ENCODE measurements at places on chromosomes 1 and 21.
A peak's percentile ranks its signal among the peaks of the same experiment; 100 is the strongest.

- DNase-seq = no peak
These were observed 383.0 kb downstream of the SETD4 start for GRCh38 chr21:35677298-35677841.

DNA sequence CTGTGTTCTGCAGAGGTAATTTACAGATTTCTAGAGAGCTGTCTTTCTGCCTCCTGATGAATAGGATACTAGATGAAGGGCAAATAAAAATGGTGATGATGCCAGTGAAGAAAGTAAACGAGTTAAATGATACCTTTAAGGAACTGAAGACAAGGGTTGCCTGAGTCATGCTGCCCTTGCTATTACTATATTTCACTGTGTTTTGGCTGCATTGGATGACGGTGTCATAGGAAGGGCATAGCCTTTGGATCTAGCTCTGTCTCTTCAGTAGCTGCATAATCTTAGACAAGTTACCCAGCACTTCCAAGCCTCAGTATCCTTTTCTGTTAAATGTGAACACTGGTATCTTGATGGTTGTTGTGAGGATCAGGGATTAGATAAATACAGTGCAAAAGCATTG is 131.5 kb upstream of the FGGY start:
- no peak for DNase-seq

DNA sequence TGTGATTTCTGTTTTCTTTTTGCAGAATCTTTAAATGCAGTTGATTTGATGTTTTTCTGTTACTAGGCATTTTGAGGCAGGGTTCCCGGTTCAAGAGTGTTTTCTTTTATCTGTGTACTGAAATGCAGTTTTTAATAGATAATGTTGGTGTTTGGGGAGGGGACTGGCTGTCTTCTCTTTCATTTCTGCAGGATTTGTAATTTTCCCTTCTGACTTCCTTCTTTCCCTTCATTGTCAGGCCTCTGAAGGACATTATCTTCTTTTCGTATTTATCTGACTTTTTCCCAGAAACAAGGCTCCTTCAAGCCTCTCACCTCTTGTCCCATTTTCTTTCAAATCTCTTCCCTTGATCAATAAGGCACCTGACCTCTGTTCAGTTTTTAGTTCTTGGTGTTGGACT is 1.5 kb upstream of the GALNT2 start:
- DNase-seq = no peak

GRCh38 chr1:65255035-65255655 is 54.2 kb upstream of the DNAJC6 start:
- peak; percentile 17 for DNase-seq

DNA sequence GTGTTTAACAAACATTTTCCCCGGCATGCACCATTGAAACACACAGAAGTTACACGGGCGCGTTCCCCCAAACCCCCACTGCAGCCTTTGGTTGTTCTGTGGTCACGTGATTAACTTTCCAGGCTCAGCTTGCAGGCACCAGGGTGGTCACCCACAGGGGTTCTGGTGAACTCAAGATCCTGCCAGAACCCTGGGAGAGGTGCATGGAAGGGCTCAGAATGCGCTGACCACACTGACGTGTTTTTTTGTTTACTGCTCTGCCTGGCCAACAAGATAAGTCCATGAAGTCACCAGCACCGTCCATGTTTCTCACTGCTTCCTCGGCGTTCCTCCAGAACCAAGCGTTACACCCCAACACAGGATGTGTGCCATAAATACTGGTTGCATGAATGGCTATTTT is 229.5 kb upstream of the VAMP3 start:
- DNase-seq = no peak

GRCh38 chr1:40697436-40697835 is 5.9 kb downstream of the NFYC start:
- DNase-seq = no peak

DNA sequence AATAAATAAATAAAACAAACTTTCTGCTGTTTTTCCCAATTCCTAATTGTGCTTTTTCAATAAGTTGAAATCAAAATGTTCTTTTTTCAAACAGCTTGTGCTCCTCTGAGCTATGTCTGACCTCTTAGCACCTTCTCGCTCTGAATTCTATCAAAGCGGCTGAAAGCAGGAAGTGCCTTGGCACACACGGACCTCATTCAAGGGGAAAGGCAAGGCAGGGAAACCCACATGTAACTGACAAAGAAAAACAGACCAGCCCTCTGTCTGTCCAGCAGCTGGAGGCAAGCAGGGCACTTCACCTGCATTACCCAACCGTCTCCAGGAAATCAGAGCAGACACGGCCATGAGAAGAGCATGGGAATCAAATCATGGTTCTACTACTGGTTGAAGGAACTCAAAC is 56.7 kb downstream of the PLPP3 start:
- DNase-seq = peak; percentile 48

- no peak for DNase-seq
These were observed 2.0 kb upstream of the IFI16 start for GRCh38 chr1:159007726-159008125.
